COR-L47 (cell line): ENCODE measurements at places on chromosomes 1 and 21.

DNA sequence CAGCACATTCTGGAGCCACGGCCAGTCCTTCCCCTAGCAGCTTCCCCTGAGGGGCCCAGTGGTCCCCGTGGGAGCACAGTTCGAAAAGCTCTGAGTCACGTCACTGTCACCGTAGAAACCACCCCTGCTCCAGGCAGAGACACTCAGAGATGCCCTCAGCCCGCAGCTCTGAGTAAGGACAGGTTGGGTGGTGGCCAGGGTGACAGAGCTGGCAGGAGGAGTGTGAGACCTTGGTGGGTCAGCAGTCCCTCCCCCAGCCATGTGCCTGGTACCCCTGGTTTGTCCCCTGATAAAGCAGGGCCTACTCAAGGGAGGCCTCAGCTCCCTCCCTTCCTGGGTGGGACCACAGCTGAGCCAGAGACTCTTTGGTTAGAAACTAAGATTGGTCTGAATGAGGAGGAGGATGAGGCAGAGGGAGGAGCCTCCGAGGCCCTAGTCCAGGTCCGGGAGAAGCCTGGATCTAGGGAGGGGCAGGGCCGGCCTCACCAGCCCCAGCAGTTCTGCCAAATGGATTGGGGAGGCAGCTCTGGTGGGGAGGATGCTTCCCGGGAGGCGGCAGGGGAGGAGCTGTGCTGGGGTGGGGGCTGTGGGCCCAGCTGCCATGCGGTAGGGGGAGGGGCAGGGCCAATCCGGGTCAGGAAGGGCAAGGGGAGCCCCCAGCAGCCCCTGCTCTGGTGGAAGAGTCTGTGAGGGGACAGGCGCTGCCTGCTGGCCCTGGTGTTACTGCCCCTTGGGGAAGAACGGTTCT is 55.2 kb downstream of the SLC9A1 start:
- no peak for DNase-seq

DNA sequence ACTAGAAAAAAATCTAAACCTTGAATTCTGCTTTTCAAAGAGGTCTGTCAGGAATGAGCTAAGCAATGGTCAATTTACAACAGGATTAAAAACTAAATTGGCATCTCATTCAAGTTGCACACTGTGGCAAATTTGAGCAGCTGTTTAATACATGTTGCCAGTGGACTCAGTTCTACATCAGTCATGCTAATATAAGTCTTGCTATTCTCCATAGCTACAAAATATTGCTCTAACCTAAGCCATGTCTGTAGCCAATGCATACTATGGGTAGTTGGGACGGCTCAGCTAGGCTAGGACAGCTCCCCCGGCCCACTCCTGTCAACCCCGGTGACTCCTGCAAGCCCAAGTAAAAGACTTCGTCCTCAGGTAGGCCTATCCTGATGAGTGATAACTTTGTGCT is 10.9 kb upstream of the VAV3 start:
- no peak for DNase-seq

GRCh38 chr21:16522548-16522947 is 792.8 kb downstream of the USP25 start:
- DNase-seq: no peak

- peak; percentile 57 for DNase-seq
Observed at GRCh38 chr1:65050735-65051134, 84.4 kb upstream of the JAK1 start.

DNA sequence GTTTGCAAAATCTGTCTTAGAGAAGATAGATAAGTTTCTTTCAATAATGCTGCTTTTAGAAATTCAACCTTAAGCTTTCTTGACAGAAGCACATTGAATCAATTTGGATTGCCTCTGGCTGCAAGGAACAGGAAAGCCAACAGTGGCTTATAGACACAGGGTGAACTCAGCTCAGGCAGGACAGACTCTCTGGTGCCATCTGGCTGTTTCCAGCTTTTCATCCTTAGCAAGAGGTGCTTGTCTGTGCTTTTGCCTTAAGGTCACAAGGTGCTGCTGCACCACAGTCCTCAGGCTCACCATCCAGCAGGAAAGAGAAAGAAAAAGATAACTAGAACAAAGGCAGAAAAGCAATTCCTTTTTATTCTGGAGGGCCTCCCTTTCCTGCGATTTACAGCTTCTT is 93.7 kb upstream of the ETS2 start:
- DNase-seq: peak; percentile 37

DNA sequence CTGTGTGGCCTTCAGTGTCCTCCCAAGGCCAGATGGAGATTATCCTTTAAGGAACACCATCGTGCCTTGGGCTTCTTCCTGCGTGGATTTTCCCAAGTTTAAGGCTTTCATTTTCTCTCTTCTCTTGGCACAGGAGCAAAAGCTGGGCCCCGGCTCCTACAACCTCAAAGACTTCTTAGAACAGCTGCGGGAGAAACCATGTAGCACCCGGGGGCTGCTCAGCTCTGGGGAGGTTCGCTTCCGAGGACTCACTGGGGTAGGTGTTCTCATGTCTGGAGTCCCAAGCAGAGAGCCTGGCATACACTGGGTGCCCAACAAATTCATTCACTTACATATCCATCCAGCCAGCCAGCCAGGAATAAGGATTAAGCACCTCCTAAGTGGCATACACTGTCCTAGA is 6.6 kb upstream of the TTC22 start:
- DNase-seq: no peak

- DNase-seq: no peak
Observed at GRCh38 chr1:177849130-177849529, 120.7 kb downstream of the SEC16B start.

GRCh38 chr1:76083189-76083588 is 8.6 kb downstream of the ST6GALNAC3 start:
- no peak for DNase-seq

- DNase-seq: no peak
Observed at GRCh38 chr1:215523906-215524305, 43.2 kb upstream of the KCTD3 start.

DNA sequence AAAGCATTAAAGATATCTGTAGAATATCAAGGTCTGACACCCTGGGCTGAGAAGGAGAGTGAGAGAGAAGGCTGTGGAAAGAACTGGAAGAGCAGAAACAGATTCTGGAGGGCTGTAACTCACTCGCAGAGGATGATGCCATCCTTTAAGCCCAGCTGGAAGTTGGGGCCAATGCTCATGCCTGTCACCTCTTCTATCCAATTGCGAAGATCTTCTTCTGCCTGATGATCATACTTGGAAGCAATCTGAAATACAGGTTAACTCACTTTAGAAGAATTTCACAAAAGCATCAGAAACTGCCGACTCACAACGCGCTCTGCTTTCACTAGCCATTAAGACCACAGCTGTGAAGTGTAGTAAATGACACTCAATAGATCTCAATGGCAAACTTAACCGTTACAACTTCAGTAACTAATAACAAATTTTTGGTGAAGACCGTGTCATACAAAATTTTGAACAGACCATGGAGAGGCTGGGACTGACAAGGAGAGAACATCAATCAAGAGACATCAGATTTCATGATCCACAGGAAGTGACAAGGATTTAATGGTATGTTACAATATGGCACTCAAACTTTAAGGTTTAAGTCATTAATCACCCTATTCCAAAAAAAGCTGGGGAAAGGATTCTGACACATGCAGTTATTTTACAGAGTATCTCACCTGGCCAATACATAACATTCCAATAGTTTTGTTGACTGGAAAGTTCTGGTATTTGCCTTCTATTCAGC is 23.5 kb downstream of the CNN3 start:
- DNase-seq: no peak

GRCh38 chr1:115771847-115772457 is 3.4 kb upstream of the CASQ2 start:
- DNase-seq: peak; percentile 84

- no peak for DNase-seq
Observed at GRCh38 chr1:97308131-97308530, 586.5 kb downstream of the PTBP2 start.

GRCh38 chr21:44551340-44551961 is at the start of gene KRTAP10-2:
Gene KRTAP10-2 (minus strand): TSS chr21:44551505. CDS start chr21:44551458, 47 bp downstream.
- DNase-seq: peak; percentile 92

DNA sequence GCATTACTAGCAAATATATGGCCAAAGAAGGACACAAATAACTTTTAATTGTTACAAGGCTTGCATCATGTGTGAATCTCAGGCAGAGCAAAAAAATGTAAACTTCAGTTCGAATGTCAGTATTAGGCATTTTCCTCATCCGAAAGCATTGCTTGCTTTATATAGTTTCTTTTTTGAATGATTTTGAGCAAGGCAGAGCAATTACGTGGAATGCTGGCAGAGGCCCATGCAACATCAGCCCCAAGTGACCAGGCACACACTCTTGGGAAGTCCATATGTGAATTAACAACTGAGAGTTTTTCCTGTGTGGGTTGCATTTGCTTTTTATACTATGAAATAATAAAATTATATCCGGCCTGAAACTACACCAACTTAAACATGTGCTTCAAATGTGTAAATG is 274.8 kb downstream of the PTPRC start:
- no peak for DNase-seq

- DNase-seq: no peak
Observed at GRCh38 chr1:36590264-36590663, 107.6 kb upstream of the CSF3R start.

GRCh38 chr1:205677167-205677566 is 3.1 kb downstream of the SLC45A3 start:
- no peak for DNase-seq

- DNase-seq: no peak
Observed at GRCh38 chr1:67559222-67559700, 125.7 kb upstream of the GADD45A start.

- no peak for DNase-seq
Observed at GRCh38 chr1:13710086-13710485, 10.1 kb downstream of the PRDM2 start.

DNA sequence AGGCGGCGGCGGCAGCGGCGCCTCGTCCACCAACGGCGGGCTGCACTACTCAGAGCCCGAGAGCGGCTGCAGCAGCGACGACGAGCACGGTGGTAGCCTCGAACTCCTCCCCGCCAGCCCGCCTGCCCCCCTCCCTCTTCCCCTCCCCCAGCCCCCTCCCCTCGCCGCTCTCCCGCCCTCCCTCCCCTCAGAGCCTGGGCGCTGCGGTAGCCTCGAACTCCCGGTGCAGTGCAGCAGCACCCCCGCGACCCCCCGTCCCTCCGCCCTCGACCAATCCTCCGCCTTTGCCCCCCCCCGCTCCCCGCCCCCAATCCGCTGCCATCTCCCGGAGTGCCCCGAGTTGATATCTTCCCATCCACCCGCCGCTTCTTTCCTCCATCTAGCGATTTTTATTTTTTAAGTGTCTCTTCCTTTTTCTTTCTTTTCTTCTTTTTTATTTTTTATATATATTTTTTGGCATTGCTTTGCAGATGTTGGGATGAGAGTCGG is 516 bp downstream of the RCOR3 start:
- DNase-seq: peak; percentile 82
